ENCODE measurements at places on chromosomes 4 and X. TPM values are rescaled to one million over a fixed set of nuclear protein-coding genes. Genes with fewer than 3 reads are reported as not detected.

GRCh38 chr4:107391630-107392028 lies 328.4 kb downstream of the PAPSS1 start:
- DNase-seq: no peak

- DNase-seq: no peak
These were observed 12.2 kb upstream of the GJB1 start for GRCh38 chrX:71210816-71211215.

DNA sequence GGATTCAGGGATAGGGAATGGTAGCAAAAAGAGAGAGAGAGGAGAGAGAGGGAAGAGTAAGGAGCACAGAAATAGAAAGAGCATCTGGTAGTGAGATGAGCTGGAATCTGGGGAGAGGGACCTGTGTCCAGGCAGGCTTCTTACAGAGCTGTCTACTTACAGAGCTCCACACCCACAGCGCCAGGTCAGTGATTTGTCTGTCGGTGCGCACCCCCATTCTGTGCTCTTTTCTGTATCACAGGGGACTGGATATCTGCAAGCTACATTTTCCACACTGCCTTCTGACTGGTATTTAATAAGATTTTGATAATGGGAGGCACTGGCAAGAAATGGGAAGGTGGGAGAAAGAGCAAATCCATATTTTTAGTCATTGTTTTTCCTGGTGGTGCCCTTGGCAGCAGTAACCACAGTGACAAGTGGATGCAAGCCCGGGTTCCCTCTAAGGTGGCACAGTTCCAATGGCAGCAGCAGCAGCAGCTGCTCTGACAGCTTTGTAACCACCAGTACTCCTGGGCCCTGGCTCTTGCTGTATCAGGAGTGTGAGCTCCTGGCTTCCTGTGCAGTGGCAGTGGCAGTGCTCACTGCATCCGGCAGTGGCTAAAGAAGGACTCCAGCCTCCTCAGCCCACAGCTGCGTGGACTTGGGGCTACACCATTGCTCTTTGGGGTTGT lies 300.5 kb downstream of the TRIML1 start:
- DNase-seq: peak; percentile 2

- no peak for DNase-seq
These were observed 79.3 kb upstream of the LIMCH1 start for GRCh38 chr4:41458689-41459088.

IL2RG gene
- not detected for total RNA-seq

CSAG3 gene
- total RNA-seq: not detected

PASD1 gene
- not detected for total RNA-seq

DNA sequence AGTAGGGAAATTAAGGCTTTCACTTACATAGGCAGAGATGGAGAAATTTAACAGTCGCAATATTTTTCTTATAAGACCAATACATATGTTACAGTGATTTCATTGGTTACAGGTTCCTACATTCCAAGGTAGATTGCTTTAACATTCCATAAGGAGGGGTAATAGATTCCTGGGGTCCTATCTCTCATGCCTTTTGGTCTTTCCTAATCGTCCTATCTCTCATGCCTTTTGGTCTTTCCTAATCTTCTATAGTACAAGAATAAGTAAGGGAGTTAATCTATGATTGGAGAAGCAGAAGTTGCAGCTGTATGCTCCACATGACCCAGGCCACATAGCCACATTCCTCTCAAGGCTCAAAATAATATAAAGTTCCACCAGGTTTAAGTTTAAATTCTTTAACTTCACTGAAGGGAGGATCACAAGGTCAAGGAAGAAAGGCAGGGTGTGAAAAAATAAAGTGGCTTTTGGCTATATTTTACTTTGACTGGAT lies 285.0 kb upstream of the BOD1L1 start:
- no peak for DNase-seq

GRCh38 chr4:171025776-171026175 lies 787.4 kb upstream of the GALNTL6 start:
- DNase-seq: no peak

- DNase-seq: no peak
These were observed 273.0 kb downstream of the SLC7A11 start for GRCh38 chr4:137968956-137969678.

DNA sequence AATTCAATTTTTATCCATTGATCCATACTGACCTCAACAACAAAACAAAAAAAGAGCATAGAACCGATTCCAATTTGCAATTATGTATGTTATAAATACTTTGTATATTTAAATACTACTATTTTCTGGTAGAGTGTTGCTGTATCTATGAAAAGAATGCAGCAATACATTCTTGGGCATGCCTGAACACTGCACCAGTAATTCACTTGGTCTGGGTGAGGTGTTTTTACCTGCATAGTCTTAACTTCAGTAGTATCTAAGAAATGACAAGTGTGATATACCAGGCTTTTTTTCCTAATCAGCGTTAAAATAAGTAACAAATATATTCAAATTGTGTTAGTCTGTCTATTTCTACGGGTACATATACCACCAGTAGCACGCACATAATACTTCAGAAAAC lies 120.2 kb downstream of the KLHL13 start:
- no peak for DNase-seq

DNA sequence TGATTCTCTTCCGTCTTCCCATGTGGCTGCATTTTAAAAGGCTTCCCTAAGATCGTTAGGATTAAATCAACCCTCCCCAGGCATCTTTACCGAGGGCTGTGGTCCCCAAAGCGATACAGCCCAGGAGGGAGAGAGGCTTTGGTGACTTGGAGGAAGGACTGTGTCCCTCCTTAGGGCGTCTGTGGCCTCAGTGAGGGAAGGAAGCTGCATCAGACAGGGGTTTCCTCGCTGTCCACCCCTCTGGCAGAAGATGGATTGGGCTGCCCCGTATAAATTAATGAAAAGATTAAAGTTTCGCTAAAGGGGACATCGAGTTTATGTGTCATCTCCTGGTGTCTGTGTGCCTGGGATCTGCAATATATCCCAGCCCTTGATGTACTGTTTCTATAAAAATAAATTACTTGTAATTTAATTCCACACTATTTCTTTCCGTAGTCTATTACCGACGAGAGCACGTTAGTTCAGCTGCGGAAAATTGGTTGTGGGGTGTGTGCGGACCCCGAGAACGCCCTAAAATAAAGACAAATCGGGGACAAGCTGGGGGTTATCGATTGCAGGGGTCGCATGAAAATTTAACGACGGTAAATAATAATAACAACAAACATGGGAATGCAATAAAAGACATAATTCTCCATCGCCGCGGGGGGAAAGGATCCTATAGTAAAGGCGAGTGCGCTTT lies 6.5 kb downstream of the SHOX start:
- DNase-seq: no peak

- DNase-seq: no peak
These were observed 268.3 kb downstream of the PDHA2 start for GRCh38 chr4:96108146-96108545.

DNA sequence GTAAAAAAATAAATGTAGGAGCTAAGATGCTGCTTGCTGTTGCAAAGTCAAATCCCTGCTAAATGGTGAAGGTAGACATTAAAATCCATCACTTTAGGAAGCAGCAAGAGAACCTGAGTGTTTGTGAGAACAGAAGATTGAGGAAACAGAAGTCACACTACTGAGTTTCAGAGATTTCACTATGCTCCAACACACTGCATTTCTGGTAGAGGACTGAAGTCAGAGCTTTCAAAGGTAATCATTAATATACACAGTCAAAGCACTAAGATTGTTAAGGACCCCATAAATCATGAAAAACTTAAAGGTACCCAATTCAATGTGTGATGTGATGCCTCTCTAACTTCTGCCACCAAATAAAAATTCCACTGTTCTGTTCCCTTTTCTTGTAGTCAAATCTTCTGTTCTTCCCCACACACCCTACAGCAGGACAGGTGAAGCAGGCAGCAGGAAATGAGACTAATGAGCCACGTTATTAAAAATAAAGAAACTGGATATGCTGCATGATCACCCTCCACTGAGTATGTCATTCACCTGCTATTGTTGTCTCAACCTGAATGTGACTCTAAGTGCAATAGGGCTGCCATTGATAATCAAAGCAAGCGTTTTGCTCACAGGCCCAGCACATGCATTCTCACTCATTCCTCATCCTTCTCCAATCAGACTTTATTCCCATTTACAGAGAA lies 28.9 kb upstream of the APELA start:
- DNase-seq: no peak

DNA sequence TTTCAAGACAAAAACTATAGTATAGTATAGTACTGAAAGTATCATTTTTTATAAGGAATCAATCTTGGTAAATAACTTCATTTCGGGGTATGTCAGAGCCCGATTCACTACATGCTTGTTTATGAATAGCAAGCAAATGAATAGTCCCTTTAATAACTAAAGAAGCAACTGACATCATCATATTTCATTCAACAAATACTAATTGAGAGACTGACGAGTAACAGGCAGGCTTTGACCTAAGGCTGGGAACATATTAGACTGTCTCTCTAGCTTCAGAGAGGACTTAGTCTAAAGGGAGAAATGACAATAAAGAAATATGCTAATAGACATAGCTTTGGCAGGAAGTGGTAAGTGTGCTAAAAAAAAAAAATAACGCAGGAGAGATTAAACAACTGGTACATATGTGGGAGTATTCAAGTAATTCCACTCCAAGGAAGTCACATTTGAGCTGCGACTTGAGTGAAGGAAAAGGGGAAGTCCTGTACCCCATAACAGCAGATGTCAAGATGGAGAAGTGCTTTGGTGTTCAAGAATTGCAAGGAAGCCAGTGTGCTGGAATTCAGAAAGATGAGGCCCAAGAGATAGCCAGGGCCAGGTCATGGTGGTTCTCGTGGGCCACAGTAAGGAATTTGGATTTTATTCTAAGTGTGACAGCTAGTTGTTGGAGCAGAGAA lies 284.9 kb downstream of the FBXO8 start:
- DNase-seq: no peak

DNA sequence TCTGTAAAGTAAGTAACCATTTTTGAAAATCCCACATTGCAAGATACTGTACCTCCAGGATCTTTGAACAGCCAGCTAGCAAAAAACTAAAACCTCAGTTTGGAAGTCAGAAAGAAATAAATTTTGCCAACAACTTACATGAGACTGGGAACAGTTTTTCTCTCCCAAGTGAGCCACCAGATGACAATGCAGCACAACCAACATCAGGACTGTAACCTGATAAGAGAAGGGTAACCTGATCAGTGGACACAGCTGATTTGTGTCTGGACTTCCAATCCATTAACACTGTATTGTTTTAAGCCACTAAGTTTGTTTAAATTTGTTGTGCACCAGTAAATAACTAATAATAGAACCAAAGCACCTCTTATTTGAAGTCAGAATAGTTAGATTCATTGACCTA lies 923.3 kb downstream of the FAT4 start:
- DNase-seq: peak; percentile 58

UGT2A3 gene
- total RNA-seq: not detected

DNA sequence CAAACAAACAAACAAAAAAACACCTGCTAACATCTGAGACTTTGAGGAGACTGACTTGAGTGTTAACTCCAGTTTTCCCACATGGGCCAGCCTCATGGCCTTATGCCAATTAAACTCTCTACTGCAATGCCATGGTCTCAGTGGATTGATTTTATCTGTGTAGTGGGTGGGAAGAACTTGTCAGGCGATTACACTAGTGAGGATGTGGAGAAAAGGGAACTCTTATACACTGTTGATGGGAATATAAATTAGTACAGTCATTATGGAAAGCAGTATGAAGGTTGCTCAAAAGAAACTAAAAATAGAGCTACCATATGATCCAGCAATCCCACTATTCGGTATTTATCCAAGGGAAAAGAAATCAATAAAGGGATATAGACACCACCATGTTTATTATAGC lies 12.8 kb upstream of the XIAP start:
- DNase-seq: no peak

DNA sequence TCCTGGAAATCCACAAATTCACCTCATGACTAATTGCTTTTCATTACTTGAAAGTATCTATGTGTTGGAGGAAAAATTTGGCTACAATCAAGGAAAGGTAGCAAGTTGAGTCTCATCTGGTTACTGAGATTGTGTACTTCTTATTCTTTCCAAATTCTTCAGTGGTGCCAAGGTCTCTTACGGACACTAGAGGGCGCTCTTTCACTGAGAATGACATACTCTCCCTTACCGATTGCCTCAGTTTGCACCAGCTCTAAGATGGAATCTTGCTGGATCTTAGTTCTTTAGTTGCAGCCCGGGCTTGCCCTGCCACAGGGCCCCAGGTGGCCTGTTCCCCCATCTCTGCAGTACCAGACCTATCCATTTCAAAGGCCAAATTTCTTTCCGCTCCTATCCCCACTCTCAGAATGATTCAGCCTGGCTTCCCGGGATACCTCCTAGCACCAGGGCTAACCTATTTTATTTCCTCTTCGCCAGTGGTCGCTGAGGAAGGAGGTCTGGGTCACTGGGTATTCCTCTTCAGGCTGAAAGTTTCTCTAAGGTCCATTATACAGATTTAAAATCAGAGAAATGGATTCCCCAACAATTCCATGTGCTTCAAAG lies 24.6 kb upstream of the GPR50 start:
- DNase-seq: peak; percentile 21

CXCL8 gene
- 3.2 TPM for total RNA-seq

DNA sequence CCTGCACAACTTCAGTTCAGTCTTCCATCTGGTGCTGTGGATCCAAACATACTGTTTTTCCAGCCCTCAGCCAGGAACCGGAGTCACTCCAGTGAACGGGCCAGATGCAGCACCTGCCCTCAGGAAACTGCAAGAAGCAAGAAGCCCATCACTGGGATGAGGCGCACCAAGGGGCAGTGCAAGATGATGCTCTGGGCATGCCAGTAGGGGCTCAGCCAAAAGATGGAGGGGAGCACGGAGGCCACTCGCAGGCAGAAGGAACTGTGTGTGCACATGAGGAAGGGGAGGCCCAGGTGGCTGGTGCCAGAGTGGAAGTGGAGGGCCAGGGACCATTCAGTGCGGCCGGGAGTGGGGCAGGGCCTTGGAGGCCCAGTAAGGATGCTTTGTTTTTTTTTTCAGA lies 161.7 kb upstream of the MAMLD1 start:
- DNase-seq: no peak

MAGEA12 gene
- total RNA-seq: not detected

DNA sequence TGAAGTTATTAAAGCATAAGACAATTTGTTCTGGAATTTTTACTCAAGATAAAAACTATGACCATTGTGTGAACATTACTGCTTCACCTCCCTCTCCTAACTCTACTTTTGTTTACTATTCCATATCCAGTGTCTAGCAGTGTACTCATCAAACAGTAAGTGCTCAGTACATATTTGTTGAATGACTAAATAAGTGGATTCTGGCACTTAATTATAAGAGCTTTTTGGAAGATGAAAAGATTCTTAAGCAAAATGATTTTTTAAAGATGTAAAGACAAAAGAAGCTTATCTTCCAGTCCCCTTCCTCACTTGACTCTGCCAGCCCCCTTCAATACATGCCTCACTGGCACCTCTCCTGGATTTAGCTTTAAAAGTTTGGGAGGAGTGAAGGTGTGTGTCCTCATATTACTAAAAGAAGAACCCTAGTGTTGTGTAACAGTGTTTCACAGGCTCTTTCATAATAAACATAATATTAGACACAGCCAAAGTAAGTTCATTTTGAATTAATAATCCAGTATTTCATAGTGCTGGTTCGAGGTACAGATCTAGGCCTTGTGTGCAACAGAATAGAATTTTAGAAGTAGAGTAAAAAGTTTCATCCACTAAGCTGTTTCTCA lies 53.0 kb downstream of the GAB1 start:
- DNase-seq: peak; percentile 25

- DNase-seq: peak; percentile 83
These were observed 76.9 kb downstream of the CAMK2D start for GRCh38 chr4:113684534-113685091.

PDE5A gene
- 1.6 TPM for total RNA-seq

Measured in LHCN-M2 (cell line).